CD4-positive, alpha-beta T cell treated with Interleukin-1 beta for 1 hour (primary cell): ENCODE measurements at places on chromosomes 7 and 10.
A peak's percentile ranks its signal among the peaks of the same experiment; 100 is the strongest.

GRCh38 chr7:76142861-76143260 lies 58.8 kb upstream of the SRRM3 start:
- DNase-seq, result peak; percentile 10

GRCh38 chr10:9163699-9164098 lies 1109.2 kb downstream of the GATA3 start:
- DNase-seq, result no peak

GRCh38 chr7:120441850-120442249 lies 168.9 kb downstream of the KCND2 start:
- DNase-seq, result no peak

DNA sequence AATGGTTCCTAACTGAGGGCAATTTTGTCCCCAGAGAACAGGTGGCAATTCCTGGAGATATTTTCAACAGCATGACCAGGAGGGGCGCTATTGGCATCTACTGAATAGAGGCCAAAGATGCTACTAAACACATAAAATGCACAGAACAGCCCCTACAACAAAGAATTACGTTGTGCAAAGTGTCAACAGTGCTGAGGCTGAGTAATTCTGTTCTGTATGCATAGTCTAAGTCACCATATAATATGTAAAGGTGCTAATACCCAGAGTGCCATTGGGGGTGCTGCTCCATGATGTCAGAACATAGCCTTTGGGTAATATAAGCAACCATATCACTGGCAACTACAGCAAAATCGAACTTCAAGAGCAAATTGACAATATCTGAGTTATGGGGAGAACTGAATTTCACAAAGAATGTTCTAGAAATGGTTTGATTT lies 213.3 kb upstream of the PHYHIPL start:
- DNase-seq, result no peak

GRCh38 chr7:107276220-107276827 lies 107.5 kb downstream of the HBP1 start:
- DNase-seq, result no peak

DNA sequence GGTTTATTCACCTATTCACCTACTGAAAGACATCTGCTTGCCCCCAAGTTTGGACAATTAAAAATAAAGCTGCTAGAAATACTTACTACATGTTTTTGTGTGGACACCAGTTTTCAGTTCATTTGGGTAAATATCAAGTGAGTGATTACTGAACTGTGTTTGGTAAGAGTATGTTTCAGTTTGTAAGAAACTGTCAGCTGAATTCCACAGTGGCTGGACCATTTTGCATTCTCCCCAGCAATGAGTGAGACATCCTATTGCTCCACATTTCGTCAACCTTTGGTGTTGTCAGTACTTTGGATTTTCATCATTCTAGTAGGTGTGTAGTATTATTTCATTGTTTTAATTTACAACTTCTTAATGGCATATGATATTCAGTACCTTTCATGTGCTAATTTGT lies 17.4 kb upstream of the IKZF1 start:
- no peak for DNase-seq

- DNase-seq, result peak; percentile 68
Measured at GRCh38 chr7:102390697-102391484, 5.3 kb upstream of the PRKRIP1 start.

DNA sequence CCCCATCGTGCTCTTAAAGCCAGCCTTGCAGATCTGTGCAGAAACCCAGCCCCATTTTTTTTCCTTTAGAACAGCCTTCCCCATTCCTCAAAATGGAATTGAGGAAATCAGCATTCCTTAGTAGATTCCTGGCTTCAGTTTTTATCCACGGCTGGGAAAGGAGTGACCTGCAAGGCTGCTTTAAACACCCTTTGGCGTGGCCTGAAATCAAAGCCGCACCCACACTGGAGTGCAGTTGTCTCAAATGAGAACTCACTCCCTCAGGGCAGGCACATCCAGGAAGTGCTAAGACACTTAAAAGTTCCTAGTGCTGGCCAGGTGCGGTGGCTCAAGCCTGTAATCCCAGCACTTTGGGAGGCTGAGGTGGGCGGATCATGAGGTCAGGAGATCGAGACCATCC lies 34.8 kb downstream of the HTR5A start:
- DNase-seq, result no peak

- no peak for DNase-seq
Measured at GRCh38 chr10:77082601-77083252, 554.9 kb downstream of the KCNMA1 start.

DNA sequence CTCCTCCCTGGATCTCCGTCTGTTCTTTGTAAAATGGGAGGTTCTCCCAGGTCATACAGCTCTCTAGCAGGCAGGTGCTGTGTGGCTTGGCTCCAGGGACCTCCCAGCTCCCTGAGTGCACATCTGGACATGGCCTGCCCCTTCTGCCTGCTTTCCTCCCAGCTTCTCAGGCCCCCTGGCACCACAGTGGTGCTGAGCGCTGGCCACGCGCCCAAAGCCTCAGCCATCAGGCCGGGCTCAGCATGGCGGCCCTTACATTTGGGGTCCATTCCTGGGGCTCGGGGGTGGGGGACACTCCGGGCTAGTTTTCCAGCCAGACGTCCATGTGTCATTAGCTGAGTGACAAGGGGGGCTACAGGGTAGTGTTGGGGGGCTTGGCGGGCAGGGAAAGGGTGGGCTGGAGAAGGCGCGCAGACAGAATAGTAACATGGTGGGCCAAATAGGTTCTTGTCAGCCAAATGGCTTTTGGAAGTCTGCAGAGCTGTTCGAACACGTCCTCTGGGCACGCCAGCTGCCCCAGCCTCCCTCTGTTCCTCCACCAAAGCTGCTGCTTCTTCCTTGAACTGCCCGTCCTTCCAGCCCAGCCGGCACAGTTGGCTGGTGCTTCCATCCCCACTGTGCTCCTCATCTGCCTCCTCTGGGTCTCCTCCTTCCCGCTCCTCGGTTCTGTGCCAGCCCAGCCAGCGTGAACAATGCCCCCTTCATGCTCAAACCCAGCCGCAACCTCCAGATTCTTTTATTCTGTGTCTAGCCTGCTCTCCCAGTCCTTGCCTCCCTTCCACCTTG lies 65.9 kb downstream of the GOLGA7B start:
- DNase-seq, result no peak

GRCh38 chr7:131057794-131058070 lies 269.9 kb upstream of the MKLN1 start:
- peak; percentile 66 for DNase-seq

GRCh38 chr10:106384496-106384895 lies 780.0 kb downstream of the SORCS1 start:
- no peak for DNase-seq
